ENCODE measurements at places on chromosomes 4 and X. TPM values are rescaled to one million over a fixed set of nuclear protein-coding genes. Genes with fewer than 3 reads are reported as not detected.

DNA sequence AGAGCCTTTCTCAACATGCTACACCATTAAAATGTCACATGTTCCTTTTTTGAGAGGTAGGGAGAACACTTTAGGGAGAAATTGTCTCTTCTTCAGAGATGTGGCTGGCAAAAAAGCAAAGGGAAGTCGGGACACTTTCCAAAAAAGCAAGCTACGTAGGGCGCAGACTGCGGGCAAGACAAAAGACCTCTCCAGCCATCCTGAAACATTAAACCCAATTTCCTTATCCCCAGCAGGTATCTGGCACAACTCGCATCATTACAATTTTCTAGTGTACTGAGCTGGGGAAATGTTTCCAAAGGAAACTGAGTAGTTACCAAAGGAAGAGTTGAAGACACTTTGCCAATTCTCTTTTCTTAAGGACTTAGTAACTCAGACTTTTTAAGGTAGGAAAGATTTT is 116.0 kb downstream of the PACRGL start:
- H3K4me1 ChIP-seq = no peaks in the 10 kb centered on the region
- no peak overlapping the region for H3K27ac ChIP-seq
- no peak overlapping the region for H3K4me3 ChIP-seq
- no peaks in the 10 kb centered on the region for H3K27me3 ChIP-seq

GRCh38 chrX:50514811-50515210 is 44.2 kb upstream of the DGKK start:
- H3K27me3 ChIP-seq = peaks cover 43% of the 10 kb centered on the region
- H3K4me1 ChIP-seq = no peaks in the 10 kb centered on the region
- DNase-seq = no peak
- no peaks in the 10 kb centered on the region for H3K36me3 ChIP-seq

DNA sequence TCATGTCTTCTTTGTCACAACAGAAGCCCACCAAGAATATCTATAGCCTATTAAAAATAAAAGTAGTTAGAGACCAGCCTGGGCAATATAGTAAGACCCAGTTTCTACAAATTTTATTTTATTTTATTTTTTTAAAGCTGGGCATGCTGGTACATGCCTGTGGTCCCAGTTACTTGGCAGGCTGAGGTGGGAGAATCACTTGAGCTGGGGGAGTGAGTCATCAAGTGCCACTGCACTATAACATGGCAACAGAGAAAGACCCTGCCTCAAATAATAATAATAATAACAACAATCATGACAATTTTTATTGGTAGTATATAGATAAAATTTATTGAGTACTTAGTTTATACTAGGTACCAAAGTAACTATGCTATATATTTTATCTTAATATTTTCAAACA is 93.0 kb upstream of the NPFFR2 start:
- H3K4me3 ChIP-seq = no peak overlapping the region
- no peak overlapping the region for H3K27ac ChIP-seq
- H3K36me3 ChIP-seq = no peaks in the 10 kb centered on the region
- no peaks in the 10 kb centered on the region for H3K27me3 ChIP-seq

GRCh38 chrX:8738588-8739189 is 6.8 kb upstream of the ANOS1 start:
- no peaks in the 10 kb centered on the region for H3K36me3 ChIP-seq
- peaks cover 24% of the 10 kb centered on the region for H3K27me3 ChIP-seq
- DNase-seq = peak; percentile 27
- H3K4me1 ChIP-seq = no peaks in the 10 kb centered on the region
- no peak overlapping the region for H3K4me3 ChIP-seq

- no peak for DNase-seq
- H3K36me3 ChIP-seq = no peaks in the 10 kb centered on the region
- no peak overlapping the region for H3K4me3 ChIP-seq
- H3K27me3 ChIP-seq = no peaks in the 10 kb centered on the region
- peaks cover 14% of the 10 kb centered on the region for H3K4me1 ChIP-seq
- H3K27ac ChIP-seq = no peak overlapping the region
Observed at GRCh38 chr4:138685316-138685715, 330.3 kb upstream of the NOCT start.

DNA sequence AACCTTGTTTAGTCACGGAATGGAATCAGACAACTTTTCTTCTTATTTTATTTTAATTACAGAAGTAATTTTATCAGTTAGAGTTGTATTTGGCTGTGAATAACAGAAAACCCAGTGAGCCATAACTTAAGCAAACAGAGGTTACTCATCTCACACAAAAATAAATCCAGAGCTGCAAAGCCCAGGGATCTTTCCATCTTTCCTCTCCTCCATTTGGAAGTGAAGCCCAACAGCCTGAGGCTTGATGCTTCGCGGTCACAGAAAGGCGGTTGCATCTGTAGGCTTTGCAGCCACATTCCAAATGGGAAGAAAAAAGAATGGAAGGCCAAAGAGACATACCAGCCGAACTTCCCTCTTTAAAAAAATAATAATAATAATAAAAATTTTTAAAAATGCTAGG is 22.6 kb downstream of the CHRNA9 start:
- H3K4me3 ChIP-seq = no peak overlapping the region
- no peak for DNase-seq
- H3K27me3 ChIP-seq = no peaks in the 10 kb centered on the region

DNA sequence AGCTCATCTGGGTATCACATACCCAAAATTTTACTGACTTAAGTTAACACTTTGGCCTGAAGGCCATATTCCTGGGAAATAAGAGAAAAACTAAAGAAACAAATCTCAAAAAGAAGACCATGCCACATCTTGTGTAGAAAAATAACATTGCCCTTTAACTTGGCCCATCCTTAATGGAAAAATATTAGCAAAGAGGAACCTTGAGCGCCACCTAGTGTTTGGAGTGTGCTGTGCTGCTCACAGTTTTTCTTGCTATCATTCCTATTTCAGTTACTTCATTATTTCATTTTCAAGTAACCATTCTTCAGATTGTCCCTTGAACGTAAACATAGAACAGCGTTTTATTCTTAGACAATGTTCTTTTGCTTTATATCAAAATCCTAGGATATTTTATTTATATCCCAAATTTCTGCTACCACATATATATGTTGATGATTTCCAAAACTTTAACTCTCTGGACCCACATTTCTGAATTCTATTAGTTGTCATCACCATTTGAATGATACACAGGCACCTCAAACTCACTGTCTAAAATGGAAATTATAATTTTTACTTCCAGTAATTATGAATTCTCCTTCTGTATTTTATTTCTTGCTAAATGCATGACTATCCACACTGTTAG is 999.0 kb upstream of the ADGRL3 start:
- peak; percentile 34 for DNase-seq
- no peak overlapping the region for H3K4me3 ChIP-seq
- H3K27me3 ChIP-seq = no peaks in the 10 kb centered on the region
- no peak overlapping the region for H3K27ac ChIP-seq

GRCh38 chr4:24471486-24472160 is 112.7 kb downstream of the DHX15 start:
- H3K4me3 ChIP-seq = peak overlapping the region; percentile 92
- no peak overlapping the region for H3K27ac ChIP-seq
- H3K4me1 ChIP-seq = peaks cover 20% of the 10 kb centered on the region
- peaks cover 38% of the 10 kb centered on the region for H3K27me3 ChIP-seq

DNA sequence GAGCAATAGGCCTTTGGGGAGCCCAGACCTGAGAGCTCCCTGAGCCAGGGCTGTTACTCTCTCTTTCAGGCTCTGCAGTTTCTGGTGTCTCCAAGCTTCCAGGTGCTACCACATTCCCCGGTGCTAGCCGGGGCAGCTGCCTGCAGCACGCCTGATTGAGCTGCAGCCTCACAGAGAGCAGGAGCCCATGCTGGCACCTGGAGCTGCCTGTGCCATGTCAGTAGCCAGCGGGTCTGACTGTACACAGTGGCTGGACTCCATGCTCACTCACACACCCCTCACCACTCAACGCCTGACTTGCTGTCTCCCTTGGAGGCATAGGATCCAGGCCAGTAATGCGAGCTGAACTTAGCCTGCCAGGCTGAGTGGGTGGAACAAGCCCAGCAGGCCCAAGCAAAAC is 800.4 kb upstream of the AGA start:
- DNase-seq = no peak
- no peak overlapping the region for H3K4me3 ChIP-seq
- H3K4me1 ChIP-seq = no peaks in the 10 kb centered on the region
- no peaks in the 10 kb centered on the region for H3K27me3 ChIP-seq
- H3K36me3 ChIP-seq = no peaks in the 10 kb centered on the region
- H3K27ac ChIP-seq = no peak overlapping the region

DNA sequence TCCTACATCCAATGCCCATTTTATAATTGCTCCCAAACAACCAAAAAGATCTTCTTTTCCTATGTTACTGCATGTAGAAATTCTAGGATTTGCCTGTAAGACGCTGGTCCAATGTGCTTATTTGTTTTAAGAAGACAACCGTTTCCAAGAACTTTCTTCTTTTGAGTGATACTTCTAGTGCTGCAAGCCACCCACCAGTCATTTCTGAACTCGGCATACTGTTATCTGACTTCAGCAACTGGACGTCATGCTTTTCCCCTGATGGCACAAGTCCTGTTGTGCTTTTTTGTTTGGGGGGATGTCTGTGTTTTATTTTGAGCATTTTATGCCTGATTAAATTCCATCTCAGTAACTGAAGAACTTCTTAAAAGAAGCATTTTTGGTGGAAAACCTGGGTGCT is 16.0 kb upstream of the RAP1GDS1 start:
- no peak overlapping the region for H3K27ac ChIP-seq
- no peak overlapping the region for H3K4me3 ChIP-seq

DNA sequence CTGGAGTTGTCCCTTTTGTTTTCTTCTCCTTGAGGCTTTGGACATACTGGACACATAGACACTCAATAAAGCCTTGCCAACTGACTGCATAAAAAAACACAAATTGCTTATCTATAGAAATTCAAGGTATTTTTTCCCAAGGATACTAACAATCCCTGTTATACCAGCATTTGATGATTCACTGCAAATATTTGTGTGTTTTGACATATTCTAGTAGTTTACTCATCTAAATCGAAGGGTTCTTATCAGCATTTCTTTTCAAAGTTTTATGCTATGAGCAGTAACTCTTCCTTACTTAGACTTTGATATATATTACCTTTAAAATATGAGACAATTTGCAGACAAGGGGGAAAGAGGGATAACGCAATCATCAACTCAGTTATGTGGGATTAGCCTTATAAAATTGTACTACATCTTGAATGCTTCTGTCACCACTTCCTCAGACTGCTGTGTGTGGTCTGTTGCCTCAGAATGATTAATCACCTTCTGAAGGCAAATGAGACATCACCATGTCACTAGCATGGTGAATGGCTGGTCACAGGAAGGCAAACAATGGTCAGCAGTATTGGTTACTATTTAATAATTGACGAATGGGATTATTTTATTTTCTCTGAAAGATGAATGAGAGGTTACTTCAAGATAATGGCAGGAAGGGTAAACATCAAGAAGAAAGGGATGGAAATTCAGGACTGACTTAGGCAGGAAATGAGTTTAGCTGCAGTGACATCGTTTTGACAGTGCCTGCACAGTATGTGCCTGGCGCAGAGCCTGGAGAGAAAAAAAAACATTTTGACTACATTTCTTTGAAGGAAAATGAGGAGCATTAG is 544.3 kb upstream of the CNKSR2 start:
- H3K27me3 ChIP-seq = no peaks in the 10 kb centered on the region
- peak overlapping the region; percentile 11 for H3K4me3 ChIP-seq
- peaks cover 10% of the 10 kb centered on the region for H3K4me1 ChIP-seq
- peak overlapping the region; percentile 75 for H3K27ac ChIP-seq
- H3K36me3 ChIP-seq = peaks cover 6% of the 10 kb centered on the region
- DNase-seq = peak; percentile 24

GRCh38 chr4:3699261-3699660 is 66.9 kb upstream of the ADRA2C start:
- DNase-seq = no peak
- peaks cover 90% of the 10 kb centered on the region for H3K27me3 ChIP-seq
- no peak overlapping the region for H3K27ac ChIP-seq
- H3K4me3 ChIP-seq = no peak overlapping the region
- H3K4me1 ChIP-seq = no peaks in the 10 kb centered on the region
- H3K36me3 ChIP-seq = no peaks in the 10 kb centered on the region

DNA sequence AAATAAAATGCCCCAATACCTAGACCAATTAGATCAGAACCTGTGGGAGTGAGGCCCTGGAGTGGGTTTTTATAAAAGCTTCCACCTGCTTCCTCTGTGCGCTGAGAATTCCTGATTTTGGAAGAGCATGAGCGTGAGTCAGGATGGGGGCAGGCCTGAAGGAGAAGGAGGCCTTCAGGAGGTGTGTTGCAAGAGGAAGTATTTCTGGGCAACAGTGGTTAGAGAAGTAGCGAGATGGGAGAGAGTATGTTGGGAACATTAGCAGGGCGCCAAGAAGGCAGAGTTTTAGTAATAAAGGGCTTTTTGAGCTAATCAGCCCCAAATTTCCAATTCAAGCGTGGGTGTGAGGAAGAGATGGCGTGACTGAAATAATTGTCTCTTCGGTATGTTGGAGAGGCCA is 349.8 kb downstream of the UNC5C start:
- H3K4me1 ChIP-seq = no peaks in the 10 kb centered on the region
- no peaks in the 10 kb centered on the region for H3K27me3 ChIP-seq
- no peak overlapping the region for H3K4me3 ChIP-seq
- no peak overlapping the region for H3K27ac ChIP-seq
- no peaks in the 10 kb centered on the region for H3K36me3 ChIP-seq
- DNase-seq = no peak

- H3K4me1 ChIP-seq = no peaks in the 10 kb centered on the region
- no peak overlapping the region for H3K4me3 ChIP-seq
- no peak for DNase-seq
- H3K27me3 ChIP-seq = no peaks in the 10 kb centered on the region
- H3K27ac ChIP-seq = no peak overlapping the region
- no peaks in the 10 kb centered on the region for H3K36me3 ChIP-seq
Observed at GRCh38 chr4:54152846-54153600, 53.1 kb downstream of the GSX2 start.

- no peak overlapping the region for H3K27ac ChIP-seq
- peaks cover 10% of the 10 kb centered on the region for H3K4me1 ChIP-seq
- no peaks in the 10 kb centered on the region for H3K36me3 ChIP-seq
- no peak overlapping the region for H3K4me3 ChIP-seq
- DNase-seq = no peak
Observed at GRCh38 chr4:53777244-53777984, 186.1 kb upstream of the LNX1 start.

GRCh38 chr4:82268050-82268825 is 105.6 kb downstream of the HNRNPD start:
- no peak overlapping the region for H3K4me3 ChIP-seq
- H3K4me1 ChIP-seq = peaks cover 10% of the 10 kb centered on the region
- peak; percentile 44 for DNase-seq
- no peaks in the 10 kb centered on the region for H3K36me3 ChIP-seq
- no peak overlapping the region for H3K27ac ChIP-seq

The RADX gene
- 4.3 TPM for total RNA-seq

The EGF gene
- 1.6 TPM for total RNA-seq

The CXCL10 gene
- 21.6 TPM for total RNA-seq

The NAT8L gene
- total RNA-seq = 0.83 TPM

The PSMD10 gene
- total RNA-seq = 60.0 TPM

The CT45A3 gene
- not detected for total RNA-seq

The GASK1B gene
- total RNA-seq = 1.4 TPM

The KLB gene
- total RNA-seq = 0.09 TPM

The SHOX gene
- not detected for total RNA-seq
